ENCODE measurements at places on chromosomes 5 and 9. TPM values are rescaled to one million over a fixed set of nuclear protein-coding genes. Genes with fewer than 3 reads are reported as not detected.

Gene GFRA3
- not detected for total RNA-seq

GRCh38 chr5:131945551-131946168, at the start of gene MEIKIN:
MEIKIN (minus strand) TSS chr5:131945663; CDS start chr5:131945505, 158 bp downstream.
- DNase-seq: no peak

Gene CARTPT
- not detected for total RNA-seq

DNA sequence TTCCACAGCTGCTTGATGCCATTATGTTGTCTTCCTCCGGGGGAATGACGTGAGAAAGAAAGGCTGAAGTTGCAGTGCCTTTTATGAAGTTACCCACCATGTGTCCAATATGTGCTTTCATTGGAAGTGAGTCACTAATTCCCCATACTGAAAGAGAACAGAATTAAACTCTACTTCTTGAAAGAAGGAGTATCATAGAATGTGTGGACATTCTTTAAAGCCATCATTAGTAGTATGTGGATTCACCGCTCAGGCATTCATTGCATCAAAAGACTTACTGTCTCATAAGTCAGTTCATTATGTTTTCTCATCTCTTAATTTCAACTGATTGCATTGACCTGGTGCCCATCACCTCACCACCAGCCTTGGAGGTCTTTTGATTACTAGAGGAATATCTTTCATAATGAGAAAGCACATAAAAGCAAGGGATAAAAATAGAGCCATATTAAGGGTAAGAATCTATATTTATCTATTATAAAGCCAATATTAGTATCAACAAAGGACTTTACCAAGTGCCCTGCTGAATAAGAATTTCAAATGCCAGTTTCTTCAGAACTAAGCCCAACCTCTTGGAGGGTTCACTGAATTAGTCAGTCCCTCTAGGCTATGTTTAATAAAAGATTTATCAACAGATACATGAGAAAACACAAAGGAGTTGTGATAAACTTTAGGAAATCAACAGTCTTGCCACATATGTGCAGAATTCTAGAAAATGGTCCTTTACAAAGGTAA, 516.1 kb downstream of the NTRK2 start:
- DNase-seq: no peak

Gene WDR31
- total RNA-seq: 4.9 TPM

GRCh38 chr5:132289097-132289496, 5.1 kb upstream of the SLC22A4 start:
- DNase-seq: no peak

GRCh38 chr9:83509402-83509801, 28.8 kb downstream of the FRMD3 start:
- DNase-seq: no peak

DNA sequence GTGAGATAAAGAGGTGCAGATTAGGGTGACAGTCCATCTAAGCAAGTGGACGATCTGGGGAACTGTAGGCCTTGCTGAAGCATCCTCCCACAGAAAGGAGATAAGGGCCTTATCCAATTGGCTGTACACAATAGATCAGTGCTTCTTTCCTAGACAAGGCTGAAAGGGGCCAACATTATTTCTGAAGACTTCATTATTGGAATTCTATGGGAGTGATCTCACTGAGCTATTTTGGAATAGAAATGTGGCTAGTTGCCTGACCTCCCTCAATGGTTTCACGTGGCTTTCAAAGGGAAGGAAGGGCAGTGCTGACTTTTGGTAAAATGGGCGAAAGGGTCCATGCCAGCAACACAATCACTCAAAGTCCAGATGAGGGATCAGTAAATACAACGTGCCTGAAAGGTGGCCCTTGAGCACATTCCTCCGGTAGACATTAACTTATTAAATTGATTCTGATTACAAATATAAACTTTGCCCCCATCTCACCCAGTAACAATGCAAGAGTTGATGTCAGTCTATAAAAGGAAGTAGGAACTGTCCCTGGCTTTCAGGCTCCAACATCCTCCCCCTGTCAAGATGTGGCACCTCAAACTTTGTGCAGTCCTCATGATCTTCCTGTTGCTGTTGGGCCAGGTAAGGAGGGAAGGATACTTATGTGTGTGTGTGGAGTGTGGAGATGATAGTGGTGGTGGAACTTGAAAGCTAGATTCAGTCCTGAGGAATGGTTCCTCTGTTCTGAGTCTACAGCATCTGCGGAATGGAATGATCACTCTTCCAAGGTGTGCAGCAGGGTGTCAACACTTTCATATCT, at the start of gene LEAP2:
TSS of gene LEAP2 (plus strand) at position 550 of the 811 bp plus-strand sequence. CDS start at position 577, 27 bp downstream.
- DNase-seq: no peak

Gene BAAT
- not detected for total RNA-seq

DNA sequence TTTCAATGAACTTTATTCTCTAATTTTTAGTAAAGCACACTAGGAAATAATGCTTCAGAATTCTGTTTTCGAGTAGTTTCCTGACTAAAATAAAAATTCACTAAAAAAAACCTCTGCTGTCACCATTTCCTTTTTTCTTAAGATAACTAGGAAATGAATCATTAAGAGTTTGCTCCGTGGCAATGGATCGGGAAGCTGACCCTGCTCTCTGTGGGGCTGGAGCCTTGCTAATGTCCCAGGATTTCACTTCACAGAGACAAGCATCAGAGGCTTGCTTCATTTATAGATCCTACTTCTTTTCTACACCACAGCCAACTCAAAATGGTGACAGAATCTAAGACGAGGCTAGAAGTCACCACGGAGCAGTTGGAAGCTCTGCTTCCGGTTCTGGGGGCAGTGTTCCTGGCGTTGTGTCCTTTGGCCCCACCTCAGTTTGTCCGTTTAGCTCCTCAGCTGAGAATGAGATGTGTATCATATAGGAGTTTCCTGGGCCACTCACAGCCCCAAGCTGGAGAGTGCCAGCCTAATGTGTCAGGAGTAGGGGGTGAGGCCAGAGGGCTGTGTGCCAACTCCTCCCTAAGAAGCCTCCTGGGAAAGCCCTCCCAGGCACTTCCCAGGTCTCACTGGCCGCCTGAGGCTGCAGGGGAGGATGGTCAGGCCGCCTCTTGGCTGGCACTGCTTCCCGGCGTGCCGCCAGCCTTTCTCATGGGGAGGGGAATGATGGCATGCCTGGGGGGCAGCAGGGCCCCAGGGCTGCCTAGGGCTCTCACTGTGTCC, 19.6 kb downstream of the TENT4A start:
- DNase-seq: peak; percentile 86

DNA sequence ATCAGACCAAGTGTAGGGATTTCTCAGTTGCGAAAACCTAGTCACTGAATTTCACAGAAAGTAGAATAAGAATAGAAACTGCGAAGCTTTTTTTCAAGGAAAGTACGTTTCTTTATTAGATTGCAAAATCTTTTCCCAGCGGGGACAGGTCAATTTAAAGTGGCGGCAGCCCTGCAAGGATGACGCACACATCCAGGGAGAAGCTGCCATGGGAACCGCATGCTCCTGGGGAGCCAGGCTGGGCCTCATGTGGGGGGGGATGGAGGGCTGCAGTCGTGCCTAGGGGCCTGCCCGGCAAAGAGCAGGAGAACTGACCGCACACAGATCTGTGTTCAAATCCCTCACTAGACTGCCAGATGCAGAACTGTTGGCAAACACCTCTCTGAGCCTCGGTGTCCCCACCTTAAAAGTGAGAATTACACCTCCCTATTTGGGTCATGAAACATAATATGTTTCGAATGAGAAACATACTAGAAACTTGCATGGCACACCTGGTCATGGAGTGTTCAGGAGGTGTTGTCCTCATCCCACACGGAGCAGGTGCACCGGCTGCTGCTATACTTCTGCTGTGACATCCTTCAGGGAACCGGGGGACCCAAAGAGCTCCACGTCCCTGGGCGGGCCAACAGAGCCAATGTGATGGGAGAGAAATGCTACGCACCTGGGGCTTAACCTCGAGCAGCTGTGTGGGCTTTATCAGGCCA, 127.8 kb upstream of the PHYKPL start:
- DNase-seq: no peak

DNA sequence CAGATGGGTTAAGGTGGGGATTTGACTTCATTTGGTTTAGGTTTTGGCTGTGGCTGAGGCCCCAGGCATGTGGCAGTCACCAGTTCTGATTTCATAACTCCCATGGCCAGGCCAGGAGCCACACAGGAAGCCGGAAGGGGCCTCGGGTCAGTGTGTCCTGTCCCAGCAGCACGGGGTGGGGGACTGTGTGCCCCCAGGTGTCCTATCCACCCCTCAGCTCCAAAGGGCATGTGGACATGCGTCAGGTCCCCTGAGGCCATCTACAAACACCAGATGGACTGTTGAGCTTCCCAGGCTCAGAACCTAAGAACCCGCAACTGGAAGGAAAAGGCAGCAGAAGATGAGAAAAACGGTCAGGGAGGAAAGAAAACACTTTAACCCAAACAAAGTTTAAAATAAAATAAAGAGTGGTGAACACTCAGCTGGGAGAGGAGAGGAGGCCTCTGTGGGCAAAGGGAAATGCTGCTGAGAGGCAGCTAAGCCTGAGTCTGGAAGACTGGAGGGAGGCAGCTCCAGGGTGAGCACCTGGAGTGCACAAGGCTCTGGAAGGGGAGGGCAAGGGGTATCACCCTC, 260.8 kb downstream of the AUH start:
- DNase-seq: no peak

GRCh38 chr9:137462986-137463930, 4.1 kb upstream of the NSMF start:
- DNase-seq: no peak
